ENCODE measurements at places on chromosomes 1 and 21.

- DNase-seq, result peak; percentile 41
Measured at GRCh38 chr1:97820470-97821188, 100.2 kb downstream of the DPYD start.

- DNase-seq, result peak; percentile 97
Measured at GRCh38 chr1:198681831-198682759, 43.3 kb downstream of the PTPRC start.

GRCh38 chr1:225677350-225678124 lies 24.6 kb upstream of the ENAH start:
- DNase-seq, result no peak

DNA sequence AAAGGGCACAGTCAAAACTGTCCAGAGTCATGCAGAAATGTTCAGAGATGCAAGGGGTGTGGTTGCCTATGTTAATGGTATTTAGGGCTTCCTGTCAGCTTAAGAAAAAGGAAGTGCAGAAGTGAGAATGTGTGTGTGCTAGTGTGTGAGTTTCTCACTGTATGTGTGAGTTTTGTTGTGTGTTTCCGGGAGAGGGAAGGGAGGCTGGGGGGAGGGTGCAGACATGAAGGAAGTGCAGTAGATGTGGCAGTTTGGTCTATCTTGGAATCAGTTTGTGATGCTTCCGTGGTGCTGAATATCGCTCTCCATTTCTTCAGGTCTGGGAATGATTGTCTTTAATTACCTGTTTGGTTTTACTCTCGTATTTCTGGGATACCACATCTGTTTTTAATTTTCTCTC lies 16.5 kb upstream of the ATP6V1G3 start:
- DNase-seq, result peak; percentile 79

DNA sequence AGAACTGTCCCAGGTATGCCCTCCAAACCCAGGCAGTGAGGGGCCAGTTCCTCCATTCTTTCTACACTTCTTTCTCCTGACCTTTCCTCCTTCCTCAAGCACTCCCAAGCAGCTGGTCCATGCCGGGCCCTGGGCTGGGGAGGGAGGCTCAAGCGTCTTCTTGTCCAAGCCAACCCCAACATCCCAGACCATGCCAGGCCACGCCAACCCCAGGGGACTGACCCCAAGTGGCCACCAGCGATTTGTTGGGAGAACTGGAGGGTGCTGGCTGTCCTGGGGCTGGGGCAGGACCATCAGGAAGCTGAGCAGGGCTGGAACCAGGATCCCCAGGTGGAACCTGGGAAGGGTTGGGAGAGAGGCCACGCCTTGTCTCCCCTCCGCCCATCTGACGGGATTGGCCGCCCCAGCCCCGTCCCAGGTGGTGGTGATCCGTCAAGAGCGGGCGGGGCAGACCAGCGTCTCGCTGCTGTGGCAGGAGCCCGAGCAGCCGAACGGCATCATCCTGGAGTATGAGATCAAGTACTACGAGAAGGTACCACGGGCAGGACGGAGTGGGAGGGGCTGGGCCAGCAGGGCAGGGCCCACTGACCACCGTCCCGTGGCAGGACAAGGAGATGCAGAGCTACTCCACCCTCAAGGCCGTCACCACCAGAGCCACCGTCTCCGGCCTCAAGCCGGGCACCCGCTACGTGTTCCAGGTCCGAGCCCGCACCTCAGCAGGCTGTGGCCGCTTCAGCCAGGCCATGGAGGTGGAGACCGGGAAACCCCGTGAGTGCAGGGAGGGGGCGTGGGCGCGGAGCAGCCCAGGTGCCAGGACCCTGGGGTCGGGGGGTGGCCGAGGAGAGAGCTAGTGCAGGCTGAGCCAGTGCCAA lies 29.9 kb downstream of the EPHA8 start:
- no peak for DNase-seq

DNA sequence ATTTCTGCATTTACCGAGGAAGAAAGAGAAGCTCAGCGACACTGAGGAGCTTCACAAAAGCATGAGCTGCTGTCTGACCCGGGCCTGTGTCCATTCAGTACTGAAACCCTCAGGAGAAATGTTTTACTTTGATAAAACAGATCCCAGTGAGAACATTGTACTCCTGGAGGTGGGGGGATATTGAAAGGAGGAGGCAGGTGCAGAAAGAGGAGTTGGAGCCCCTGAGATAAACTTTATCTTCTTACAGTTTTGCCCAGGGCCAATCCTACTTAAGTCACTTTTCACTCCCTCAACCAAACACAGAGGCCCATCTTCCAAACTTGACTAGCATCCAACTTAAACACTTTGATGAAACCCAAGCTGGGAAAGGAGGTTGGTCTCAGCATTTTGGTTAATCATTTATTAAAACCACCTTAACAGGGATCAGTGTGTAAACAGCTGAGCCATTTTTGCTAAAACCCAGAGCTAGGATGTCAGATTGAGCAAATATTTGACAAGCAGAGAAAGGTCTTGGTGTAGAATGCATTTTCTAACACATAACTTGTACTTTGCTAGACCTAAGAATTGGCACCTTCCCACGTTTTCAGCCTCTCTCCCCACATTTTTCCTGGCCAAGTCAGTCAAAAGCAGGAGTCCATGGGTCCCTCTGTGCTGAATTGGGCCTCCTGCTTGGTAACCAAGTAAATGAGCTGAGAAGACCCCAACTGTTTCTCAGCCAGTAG lies 32.5 kb upstream of the SARS1 start:
- no peak for DNase-seq

- DNase-seq, result peak; percentile 56
Measured at GRCh38 chr1:202692959-202693555, 17.2 kb downstream of the SYT2 start.

DNA sequence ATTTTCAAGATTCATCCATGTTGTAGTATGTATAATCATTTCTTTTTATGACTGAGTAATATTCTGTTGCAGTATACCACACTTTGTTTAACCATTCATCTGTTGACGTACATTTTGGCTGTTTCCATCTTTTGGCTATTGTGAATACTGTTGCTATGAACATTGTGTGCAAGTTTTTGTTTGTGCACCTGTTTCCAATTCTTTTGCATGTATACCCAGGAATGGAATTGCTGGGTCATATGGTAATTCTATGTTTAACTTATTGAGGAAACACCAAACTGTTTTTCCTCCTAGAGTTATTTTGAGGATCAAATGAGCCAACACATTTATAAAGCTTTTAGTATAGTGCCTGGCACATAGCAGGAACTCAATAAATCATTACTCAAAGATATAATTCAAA lies 49.2 kb upstream of the MAN1A2 start:
- no peak for DNase-seq

DNA sequence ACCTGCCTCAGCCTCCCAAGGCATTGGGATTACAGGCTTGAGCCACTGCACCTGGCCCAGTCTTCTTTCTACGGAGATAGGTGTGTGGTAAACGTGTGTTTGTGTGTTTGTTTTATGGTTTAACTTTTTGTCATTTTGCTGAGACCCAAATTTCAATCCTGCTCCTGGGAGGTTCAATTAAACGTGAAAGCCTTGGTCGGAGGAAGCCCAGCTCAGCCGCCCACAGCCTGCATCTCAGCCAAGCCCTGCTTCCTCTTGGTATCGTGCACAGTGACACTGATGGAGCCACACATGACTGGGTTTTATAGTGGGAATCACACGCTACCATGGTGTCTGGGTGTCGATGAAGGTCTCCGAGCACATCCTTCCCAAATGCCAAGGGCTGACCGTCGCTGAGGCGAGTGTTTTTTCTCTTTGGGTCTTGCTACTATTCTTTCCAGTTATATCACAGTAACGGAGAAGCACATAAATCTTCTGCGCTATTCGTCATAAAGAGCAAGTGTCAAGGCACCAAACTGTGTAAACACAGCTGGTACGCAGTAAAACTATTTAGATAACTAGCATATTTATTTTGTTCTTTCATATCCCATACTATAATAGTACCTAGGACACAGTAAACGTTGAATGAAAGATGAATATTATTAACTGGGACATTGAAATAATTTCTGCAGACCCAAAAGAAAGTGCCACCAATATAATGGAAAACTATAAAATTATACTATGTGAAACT lies 39.3 kb downstream of the HLCS start:
- no peak for DNase-seq

- DNase-seq, result peak; percentile 40
Measured at GRCh38 chr1:64268653-64269557, 65.5 kb downstream of the UBE2U start.

- no peak for DNase-seq
Measured at GRCh38 chr1:246447501-246447900, 59.6 kb downstream of the SMYD3 start.

DNA sequence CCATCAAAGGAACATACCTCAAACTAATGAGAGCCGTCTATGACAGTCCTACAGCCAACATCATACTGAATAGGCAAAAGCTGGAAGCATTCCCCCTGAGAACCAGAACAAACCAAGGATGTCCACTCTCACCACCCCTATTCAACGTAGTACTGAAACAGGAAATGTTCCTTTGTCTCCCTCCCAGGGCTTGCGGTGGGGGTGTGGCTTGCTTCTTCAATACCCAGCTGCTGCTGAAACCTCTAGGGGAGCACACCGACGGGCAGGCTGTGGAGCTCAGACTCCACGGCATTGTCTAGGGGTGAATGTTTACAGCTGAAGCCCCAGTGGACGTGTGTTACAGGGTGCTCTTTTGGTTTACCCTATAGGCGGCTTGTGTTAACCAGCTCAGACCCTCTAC lies 30.5 kb upstream of the B3GALT2 start:
- DNase-seq, result no peak

DNA sequence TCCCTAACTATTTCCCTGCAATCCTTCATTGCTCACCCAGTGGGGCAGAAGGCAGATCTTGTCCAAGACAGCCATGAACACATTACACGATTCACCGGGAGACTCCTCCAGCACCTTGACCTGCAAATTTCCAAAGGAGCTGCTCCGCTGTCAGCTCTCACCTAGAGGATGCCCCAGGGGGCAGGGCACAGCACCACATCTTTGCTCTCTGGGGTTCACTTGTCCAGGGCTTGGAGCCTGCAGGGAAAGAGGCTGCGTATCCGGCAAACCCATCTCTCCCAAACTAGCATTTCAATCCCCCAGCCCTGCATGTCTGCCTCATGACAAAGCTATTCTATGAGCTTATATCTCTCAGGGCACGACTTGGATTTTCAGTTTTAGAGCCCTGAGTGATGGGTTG lies 35.1 kb upstream of the OLIG2 start:
- DNase-seq, result no peak

DNA sequence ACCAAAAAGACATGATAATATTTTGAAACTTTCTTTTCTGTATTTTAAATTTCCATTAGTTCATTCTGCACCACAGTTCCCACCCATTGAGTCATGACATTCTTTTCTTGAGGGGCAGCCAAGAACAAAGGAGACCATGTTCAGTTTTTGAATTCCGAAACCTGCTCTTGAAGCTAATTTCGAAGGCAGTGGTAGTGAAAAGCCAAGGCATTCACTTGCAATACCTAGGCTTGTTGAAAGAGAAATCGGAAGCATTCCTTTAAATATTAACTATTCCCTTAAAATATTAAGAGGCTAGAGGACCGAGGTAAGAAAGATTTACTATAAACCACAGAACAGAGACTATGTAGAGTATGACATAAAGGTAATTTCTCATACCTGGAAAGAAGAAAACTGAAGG lies 256.3 kb downstream of the ADGRL2 start:
- DNase-seq, result no peak

DNA sequence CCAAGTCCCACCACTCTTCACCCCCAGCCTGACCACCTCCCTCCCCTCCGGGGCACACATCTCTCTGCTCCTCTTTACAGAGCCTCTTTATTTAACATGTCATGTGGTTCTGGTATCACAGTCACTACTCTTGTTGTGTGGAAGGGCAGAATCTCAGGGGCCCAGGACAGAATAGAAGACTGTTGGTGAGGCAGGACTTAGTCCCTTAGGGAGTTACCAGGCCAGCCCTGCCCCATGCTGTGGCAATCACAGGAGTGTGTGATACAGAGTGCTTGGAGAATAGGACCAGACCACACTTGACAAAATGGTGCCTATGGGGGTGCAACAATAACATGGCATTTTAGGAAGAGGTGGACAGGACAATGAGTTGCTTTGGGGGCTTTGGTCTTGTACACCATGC lies 43.0 kb upstream of the CRNN start:
- DNase-seq, result no peak

GRCh38 chr1:42263019-42263418 lies 72.0 kb downstream of the FOXJ3 start:
- no peak for DNase-seq

- DNase-seq, result no peak
Measured at GRCh38 chr1:189103956-189104355, 1373.7 kb downstream of the BRINP3 start.

GRCh38 chr1:181919542-181919941 lies 142.0 kb downstream of the ZNF648 start:
- DNase-seq, result no peak

GRCh38 chr1:197468543-197469175 lies 200.6 kb downstream of the CRB1 start:
- no peak for DNase-seq

GRCh38 chr1:71780681-71781080 lies 501.7 kb downstream of the NEGR1 start:
- DNase-seq, result no peak

DNA sequence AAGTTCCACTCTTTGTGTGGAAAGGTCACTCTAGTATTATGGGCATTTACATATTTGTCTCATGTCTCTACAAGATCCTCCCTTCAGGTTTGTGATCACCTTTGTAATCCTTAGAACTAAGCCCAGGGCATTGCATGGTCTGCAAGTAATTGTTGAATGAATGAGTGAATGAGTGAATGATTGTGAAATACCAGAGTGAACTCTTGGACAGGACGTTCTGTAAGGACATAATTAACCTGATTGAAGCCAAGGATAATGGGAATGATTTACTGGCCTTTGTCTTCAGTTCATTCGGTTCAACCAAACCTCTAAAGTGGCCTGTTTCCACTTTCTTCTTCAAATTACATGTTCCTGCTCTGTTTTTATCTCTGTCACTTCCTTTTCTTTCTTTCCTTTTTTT lies 83.0 kb upstream of the TSPAN2 start:
- no peak for DNase-seq

DNA sequence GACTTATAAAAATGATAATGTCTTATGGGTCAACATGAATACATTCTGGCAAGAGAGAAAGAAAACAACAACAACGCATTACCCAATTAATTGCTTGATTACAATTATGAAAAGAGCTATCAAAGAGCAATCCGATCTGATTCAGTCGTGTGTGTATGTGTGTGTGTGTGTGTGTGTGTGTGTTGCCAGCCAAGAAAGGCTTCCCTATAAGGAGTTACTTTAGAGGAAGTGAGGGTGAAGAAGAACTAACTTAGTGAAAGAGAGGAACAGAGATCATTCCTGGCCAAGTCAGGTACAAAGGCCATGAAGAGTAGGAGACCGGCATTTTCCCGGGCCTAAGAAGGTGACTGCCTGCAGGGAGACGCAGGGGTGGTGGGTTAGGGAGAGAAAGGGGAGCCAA lies 9.4 kb downstream of the TMEM35B start:
- DNase-seq, result no peak

DNA sequence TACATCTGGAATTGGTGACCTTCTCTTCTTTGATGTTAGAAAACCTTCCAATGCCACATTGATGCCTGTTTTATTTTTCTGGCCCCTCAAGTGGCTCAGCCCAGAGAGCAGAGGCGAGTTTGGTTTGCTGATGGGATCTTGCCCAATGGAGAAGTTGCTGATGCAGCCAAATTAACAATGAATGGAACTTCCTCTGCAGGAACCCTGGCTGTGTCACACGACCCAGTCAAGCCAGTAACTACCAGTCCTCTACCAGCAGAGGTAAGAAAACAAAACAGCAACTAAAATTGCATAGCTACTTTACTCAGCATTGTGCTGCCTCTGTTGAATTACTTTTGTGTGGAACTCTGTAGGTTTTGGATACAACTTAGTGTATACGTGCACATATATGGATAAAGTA lies 97.6 kb downstream of the CC2D1B start:
- DNase-seq, result no peak

Data from CD4-positive, CD25-positive, alpha-beta regulatory T cell (primary cell).